ENCODE measurements at places on chromosomes 5 and 9.

DNA sequence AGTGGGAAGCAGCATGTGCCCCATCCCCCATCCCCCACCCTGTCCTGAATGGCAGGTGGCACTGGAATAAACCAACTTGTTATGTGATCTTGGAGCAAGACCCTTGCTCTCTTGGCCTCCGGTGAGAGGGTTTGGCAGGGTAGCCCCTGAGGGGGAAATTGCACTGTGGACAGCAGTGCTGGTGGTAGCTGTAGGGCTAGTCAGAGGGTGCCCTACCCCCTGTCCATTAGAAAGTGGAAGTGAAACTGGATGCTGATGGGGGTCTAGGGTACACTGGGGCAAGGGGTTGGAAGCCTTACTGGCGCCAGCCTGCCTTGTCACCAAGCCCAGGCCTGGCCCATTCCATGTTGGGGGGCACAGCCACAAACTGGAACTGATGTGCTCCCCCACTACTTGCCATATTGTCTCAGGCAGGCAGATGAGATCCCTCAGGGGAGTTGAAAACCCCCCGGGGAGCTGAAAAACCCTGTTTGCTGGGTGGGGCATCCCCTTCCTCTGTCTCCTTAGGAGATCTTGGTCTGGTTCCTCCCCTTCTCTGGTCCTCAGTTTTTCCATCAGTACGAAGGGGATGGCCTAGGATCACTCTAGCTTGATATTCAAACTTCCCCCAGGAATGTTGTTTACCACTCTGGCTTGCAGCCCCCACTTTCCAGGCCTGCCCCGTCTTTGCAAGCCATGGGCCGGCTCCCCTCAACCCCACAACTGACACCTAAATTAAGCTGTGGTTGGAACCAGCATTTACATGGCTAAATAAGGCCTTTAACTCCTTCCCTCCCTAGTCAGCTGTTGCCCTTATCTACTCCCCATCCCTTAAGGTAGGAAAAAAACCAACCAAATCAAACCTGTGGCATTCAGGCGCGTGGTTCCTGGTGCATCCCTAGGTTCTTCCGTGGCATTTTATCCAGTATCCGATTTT, 14.4 kb upstream of the SYNPO start:
- DNase-seq, result no peak

- DNase-seq, result no peak
These were observed 726.1 kb upstream of the ADAMTS16 start for GRCh38 chr5:4413996-4414395.

DNA sequence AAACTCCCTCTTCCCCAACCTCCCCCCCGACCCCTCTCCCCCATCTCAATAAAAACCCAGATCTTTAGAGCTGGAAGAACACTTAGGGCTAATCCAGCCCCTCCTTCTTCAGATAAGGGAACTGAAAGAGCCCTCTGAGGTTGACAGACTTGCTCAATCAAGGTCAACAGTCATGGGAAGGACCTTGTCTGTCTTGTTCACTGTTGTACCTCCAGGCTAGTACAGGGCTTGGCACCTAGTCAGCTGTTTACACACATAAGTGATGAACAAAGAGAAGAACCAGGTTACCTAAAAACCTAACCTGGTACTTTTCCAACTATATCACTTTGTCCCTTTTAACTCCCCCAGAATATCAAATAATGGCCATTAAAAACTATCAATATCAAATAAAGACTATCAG, 2.4 kb downstream of the TTC39B start:
- no peak for DNase-seq

DNA sequence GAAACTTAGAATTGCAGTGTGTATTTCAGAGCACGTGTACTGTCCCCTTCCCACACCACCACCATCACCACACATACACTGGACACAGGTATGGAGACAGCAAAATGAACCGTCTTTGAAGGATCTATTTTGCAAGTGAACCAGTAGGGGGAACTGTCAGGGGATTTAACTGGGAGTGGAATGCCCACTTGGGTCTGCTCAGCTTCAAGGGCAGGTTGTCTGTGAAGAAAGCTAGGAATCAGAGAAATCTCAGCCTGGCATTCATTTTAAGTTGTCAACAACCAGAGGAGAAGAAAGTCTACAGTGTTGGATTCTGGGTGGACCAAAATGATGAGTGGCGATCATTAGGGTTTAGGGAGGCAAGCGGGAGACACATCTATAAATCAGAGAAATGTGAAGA, 147.0 kb downstream of the DCP2 start:
- DNase-seq, result no peak

DNA sequence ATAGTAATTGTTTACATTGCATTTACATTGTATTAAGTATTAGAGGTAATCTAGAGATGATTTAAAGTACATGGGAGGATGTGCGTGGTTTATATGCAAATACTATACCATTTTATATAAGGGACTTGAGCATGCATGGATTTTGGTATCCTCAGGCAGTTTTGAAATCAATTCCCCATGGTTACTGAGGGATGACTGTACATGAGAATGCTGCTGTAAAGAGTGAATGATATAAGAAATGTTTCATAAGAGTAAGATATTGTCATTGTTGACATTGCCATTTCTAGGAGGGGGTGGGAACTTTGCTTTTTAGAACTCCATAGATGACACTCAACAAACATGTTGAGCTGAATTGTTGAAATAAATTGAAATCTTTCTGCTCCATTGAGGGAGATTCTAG, 185.0 kb downstream of the SEMA6A start:
- no peak for DNase-seq

DNA sequence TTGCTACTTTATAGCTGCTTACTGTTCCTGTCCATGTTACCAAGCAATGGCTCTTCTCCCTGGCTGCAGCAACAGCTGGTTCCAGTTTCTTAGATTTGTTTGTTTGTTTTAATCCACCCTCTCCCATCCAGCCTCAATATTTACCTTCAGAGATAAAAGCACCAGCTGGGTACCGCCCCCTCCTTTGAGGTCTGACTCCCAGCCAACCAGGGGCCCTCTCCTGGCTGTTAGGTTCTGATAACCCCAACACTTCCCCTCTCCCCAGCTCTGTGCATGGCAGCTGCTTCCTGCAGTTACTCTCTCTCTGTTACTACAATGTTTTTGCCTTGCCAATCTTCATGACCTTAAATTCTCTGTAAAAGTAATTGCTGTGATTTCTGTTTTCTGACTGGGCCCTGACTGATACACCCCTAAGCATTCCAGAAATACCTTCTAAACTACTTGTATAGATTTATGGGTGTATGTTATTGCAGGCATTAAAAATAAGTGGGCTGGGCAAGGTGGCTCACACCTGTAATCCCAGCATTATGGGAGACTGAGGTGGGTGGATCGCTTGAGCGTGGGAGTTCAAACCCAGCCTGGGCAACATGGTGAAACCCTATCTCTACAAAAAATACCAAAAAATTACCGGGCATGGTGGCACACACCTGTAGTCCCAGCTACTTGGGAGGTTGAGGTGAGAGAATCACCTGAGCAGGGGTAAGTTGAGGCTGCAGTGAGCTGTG, 2.6 kb upstream of the GCNT1 start:
- DNase-seq, result no peak

DNA sequence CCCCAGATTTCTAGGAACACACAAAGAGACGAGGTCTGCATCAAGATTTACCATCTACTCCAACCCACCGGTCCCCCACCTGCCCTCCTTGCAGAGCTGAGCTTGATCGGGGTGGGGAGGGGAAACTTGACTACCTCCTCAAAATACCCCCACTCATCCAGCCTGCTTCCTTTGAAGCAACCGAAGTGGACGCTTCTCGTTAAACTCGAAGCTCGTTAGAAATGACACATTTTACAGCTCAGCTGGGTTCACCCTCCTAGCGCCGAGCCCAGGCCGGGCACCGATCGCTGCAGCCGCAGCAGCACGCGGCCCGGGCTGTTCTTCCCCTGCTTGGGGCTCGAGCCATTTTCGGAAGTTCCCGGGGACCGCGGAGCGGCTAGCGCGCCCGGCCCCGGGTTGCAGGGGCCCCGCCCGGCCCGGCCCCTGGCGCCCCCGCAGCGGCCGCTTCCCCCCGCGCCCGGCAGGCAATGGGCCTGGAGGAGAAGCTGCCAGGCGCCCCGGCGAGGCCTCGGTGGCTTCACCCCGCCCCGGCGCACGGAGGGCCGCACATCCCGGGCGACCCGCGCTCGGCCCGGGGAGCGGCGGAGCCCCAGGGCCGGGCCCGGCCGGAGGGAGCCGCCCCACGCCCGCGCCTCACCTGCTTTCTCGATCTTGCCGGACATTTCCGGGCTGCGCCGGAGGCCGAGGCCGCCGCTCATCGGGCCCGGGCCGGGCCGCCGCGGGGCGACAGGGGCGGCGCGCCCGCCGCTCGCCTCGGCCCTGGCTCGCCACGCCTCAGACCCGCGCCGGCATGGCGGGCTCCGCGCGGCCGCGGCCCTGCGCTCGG, 530 bp downstream of the RAPGEF1 start:
- DNase-seq, result no peak

DNA sequence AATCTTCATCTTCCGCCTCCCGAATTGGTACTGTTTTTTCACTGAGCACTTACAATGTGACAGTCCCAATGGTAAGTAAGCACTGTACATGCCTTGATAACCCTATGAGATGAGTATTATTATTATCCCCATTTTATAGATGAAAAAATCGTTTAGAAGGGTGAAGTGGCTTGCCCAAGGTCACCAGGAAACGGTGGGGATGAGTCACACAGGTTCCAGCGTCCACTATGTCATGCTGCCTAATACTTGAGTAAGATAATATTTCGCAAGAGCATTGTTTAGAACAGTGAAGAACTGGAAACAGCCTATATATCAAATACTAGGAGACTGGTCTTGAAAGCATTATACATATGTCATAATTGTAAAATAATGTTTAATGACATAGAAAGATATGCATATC, 12.9 kb downstream of the HAND1 start:
- no peak for DNase-seq

GRCh38 chr9:96117398-96118080, 184.4 kb downstream of the HSD17B3 start:
- DNase-seq, result no peak

GRCh38 chr5:21678526-21678925, 1174.6 kb downstream of the CDH12 start:
- DNase-seq, result no peak

DNA sequence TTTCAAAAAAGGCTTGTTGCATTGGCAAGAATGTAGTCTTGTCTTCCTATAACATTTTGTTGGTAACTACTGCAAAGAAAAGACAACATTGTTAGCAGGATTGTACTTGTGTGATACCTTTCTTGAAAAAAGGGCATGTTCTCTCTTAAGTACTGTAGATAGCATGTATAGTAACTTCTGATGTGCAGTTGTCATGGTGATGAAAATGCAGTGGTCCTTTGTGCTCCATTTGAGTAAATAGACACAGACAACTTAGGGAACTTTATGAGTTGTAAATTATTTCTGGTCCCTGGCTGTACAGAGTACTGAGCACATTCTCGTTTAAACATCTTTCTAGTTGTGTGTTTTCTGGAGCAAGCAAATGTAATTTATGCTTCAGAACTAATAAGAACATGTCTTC, 103.3 kb downstream of the CD180 start:
- no peak for DNase-seq

All from stimulated activated CD4-positive, alpha-beta T cell treated with anti-CD3 and anti-CD28 coated beads, Interleukin-1b, Interleukin-23, amount 100 ng/mL, for 1 hour (primary cell).